ENCODE measurements at places on chromosomes 7 and 10.
A peak's percentile ranks its signal among the peaks of the same experiment; 100 is the strongest.

GRCh38 chr7:37510043-37510634, 61.5 kb upstream of the ELMO1 start:
- no peak for DNase-seq

- DNase-seq: no peak
Measured at GRCh38 chr10:47028466-47028865, 117.2 kb downstream of the PTPN20 start.

DNA sequence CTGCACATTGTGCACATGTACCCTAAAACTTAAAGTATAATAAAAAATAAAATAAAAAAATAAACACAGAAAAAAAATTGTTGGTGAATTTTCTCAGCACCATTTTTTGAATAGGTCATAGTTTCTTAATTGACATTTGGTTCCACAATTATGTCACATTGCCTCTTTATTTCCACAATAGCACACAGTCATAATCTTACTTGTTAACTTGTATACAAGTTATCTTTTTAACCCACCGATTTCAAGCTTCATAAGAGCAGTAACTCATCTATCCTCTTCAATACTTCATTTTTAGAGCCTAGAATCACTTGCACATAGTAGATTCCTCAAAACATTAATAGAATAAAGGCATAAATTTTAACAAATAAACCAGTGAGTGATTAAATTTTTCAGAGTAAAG, 1425.1 kb upstream of the LRRTM3 start:
- no peak for DNase-seq

DNA sequence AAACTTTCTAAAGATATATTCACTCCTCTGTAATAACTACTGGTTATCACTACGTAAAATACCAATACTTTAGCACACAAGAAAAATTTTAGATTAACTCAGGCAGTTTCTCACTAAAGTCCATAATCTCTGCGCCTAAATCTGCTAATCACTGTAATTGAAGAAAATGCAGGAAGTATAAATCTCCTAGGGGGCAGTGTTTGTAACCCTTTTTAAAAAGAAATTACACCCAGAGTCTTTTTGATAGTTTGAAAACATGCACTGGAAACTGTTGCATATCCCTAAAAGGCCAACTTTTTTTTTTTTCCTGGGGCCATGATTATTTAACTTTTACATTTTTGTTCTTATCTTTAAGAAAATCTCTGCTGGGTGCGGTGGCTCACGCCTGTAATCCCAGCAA, 209.6 kb downstream of the KIAA1217 start:
- DNase-seq: no peak

DNA sequence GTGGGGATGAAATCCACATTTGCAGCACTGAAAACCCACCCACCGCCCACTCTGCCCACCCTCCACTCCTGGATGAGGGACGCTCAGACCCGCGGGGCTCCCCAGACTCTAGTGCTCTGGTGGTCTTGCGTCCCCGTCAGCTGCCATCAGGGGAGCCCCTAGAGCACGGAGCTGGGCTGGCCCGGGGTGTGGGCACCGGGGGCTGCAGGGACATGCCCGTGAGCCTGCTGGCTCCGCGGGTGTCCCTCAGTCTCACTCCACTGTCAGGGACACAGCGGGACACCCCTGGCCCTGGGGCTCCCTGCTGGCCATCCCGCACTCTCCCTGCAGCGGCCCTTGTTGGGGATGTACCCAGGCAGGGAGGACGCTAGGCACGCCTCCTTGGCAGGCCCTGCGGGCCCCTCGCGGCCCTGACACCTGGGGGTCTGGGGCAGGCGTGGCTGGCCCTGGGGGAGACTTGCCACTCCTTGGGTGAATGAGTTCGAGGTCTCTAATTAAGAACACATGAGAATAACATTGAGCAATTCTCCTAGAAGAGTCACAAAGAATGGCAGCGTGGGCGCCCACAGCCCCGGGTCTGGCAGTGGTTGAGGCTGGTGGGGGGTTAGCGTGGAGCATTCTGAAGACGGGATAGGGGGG, 64.2 kb downstream of the CFAP46 start:
- DNase-seq: no peak

DNA sequence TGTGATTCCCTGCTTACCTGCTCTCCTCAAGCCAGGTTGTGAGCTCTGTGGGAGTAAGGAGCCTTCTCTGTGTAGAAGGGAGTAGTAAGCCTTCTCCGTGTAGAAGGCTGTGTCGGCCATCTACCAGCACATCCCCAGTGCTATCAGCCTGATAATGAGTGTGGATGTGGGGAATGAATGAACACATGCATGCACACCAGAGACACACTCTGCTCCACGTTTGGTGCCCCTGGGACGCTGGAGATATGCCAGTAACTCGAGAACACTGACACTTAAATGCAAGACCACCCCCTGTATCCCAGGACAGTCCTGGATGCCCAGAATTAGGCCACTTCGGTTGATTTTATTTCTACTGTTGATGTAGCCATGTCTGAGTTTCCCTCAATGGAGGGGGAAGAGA, 21.1 kb upstream of the GPR26 start:
- no peak for DNase-seq

DNA sequence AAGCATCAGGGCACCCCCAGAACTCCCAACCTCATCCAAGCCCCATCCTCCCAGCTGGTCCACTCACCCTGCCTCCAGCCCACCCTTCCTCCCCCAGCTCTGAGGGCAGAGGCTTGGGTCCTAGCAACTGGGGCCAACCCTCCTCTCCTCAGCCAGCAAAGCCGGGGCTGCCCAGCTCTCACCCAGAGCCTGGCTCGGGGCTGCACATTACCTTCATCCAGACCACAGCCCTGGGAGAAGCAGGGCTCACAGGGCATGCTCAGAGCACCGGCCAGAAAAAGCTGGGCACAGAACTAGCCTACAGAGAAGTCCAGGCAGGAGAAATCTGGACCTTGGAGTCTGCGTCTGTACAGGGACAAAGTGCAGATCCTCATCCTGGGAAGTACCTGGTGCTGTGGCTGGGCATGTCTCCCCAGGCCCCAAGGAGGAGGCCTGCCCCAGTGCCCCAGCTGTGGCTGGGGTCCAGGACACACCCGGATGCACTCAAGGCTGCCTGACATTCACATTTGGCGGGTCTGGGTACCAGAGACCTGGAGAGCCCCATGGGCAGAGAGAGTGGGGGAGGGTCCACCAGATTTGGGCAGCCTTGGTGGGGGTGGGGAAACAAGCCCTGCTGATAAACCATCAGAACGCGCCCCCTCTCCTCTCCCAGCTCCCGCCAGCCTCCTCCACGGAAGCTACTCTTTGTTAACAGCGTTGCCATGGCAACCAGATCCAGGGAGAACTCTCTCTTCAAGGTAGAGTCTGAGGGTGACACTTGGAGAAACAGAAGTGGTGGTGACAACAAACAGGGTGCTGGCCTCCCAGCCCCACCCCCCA, 5.1 kb downstream of the RASGEF1A start:
- DNase-seq: no peak

GRCh38 chr7:157474685-157475084, 137.9 kb downstream of the DNAJB6 start:
- no peak for DNase-seq

DNA sequence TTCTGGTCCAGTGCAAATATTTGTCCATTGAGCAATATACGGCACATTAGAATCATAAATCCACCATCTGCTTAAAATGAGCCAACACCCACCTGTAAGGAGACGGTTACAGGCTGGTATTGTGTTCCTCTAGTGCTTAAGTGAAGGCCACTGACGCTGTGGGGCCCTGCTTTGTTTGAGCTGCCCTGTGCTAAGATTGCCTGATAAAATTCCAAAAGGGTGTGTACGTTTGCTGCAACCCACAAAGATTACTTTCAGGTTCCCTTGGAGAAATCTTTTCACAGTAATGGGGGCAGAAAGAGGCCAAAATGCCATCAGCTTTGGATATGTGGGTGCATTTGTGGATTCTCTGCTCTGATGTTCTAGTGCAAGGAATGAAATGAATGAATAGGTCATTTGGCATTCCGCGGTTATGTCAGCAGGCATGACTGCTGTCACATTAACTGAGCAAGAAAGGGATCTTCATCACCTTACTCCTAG, 34.4 kb downstream of the AGR3 start:
- DNase-seq: no peak

DNA sequence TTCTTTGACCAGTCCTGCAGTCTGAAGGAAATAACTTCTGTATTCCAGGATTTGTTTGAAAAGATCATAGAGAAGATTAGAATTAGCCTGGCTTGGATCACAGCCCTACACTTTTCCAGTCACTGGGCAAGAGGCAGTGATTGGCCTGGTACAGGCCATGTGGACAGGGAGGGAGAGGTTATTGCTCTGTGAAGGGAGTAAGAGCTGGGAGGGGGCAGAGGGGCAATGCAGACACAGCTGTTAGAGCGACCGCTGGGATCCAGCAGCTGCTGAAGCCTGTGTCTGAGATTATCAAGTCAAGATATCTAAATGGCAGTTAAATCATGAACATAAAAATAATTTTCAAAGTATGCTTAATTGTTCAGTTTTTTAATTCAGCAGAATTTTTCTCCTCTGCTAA, 257.3 kb downstream of the SDK1 start:
- no peak for DNase-seq

DNA sequence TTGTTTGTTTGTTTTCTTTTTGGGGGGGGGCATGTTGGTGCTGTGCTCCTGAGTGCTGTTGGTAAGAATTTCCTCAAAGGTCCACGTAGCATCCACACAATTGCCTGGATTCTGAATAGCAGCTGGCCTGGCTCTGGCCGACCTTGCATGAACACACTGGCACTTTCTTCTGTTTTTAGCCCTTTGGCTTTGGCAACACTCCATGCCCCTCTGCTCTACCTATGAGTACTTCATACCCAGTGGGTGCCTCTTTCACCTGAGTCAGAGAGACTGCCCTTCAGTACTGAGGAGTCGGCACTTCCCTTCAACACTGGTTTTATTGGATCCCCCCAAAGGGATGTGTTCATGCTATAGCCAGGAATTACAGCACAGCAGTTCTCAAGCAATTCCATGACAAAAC, 7.2 kb upstream of the NPVF start:
- DNase-seq: no peak

DNA sequence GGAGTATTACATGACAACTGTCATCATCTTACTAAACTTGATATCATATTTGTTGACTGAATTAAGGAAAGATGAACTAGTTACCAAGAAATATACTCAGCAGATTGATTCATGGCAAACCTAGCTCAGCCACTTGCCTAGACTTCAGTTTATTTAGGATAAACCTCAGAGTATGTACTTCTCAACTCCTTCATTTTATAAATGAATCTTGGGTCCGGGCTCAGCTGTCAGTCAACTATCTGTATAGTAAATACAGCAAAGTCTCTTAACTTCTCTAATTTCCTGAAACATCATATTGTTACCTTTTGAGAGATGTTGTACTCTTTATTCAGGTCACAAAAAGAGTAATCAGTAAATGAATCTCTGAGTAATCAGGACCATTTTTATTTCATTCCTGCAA, 211.0 kb upstream of the KLF14 start:
- no peak for DNase-seq

DNA sequence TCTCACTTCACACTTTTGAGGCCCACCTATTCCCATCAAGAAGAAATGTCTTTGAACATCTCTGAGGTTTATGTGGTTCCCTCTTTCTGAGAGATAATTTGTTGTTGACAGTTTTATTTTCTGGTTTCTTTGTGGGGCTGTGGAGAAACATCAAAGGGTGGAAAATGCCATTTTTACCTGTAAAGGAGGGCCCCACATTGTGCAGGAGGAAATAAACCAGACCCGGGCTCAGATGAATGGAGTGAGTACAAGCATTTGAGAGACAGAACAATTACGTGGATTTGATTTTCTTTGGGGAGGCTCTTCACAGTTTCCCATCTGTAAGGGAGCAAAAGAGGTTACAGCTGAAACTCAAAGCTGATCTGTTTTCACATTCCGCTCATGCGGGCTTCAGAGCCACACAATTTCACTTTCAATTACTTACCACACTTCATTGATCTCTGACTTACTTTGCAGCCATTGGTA, 29.8 kb downstream of the ITPRIP start:
- no peak for DNase-seq

DNA sequence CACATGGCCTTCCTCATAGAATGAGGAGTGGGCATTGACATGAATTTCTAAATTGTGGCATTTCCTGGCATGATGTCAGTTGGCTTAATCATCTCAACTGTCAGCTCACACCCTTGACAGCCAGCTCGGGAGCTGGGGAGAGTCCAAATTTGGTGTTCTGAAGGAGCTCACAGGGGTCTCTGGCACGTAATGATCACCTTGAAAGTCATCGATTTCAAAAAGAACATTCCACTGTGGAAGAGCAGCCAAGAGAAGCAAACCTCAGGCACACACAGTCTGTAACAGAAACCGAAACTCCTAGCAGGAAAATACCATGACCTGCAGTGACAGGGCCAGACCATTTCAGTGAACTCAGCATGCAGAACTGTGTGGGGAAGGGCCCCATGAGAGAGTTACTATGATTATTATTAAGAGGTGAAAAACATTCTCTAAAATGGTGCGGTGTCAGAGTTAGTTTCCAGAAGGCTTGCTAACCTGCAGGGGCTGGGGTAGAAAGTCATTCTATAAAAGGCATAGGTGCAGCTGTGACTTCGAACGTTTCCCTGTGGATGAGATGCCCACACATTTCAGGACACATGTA, 26.4 kb upstream of the KLF6 start:
- DNase-seq: peak; percentile 24

- no peak for DNase-seq
Measured at GRCh38 chr7:7352845-7353244, 170.5 kb downstream of the C1GALT1 start.

Data from stimulated activated CD8-positive, alpha-beta memory T cell treated with anti-CD3 and anti-CD28 coated beads, Interleukin-7, amount 100 ng/mL, for 4 hours (primary cell).